ENCODE measurements at places on chromosomes 5 and 9.

GRCh38 chr9:127194881-127195713 is 69.5 kb upstream of the GARNL3 start:
- no peak for DNase-seq

- no peak for DNase-seq
Measured at GRCh38 chr5:140165101-140165922, 9.7 kb upstream of the CYSTM1 start.

GRCh38 chr5:38831909-38832308 is 13.9 kb upstream of the OSMR start:
- no peak for DNase-seq

GRCh38 chr9:38058452-38059232 is 10.4 kb downstream of the SHB start:
- DNase-seq = no peak

Data from stimulated activated CD8-positive, alpha-beta memory T cell treated with anti-CD3 and anti-CD28 coated beads, Interleukin-7, amount 100 ng/mL, for 24 hours (primary cell).